ENCODE measurements at places on chromosomes 6 and 20.

DNA sequence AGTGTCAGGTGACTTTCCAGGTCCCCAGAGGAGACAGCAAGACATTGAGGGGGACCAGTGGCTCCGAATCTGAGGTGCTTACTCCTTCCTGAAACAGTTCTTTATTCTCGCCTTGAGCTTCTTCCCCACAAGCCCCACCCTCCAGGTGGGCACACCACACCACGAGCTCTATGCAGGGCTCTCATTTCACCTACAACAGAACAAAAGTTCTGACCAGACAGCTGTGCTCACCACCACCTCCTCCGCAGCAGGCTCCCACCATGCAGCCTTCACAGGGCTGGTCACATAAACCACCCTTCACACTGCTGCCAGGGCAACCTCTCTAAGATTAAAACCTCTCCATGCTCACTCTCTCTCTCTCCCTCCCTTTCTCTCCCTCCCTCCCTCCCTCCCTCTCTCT, 384.5 kb upstream of the ARID1B start:
- DNase-seq, result no peak

- DNase-seq, result no peak
Measured at GRCh38 chr6:41966214-41966920, 24.8 kb upstream of the CCND3 start.

DNA sequence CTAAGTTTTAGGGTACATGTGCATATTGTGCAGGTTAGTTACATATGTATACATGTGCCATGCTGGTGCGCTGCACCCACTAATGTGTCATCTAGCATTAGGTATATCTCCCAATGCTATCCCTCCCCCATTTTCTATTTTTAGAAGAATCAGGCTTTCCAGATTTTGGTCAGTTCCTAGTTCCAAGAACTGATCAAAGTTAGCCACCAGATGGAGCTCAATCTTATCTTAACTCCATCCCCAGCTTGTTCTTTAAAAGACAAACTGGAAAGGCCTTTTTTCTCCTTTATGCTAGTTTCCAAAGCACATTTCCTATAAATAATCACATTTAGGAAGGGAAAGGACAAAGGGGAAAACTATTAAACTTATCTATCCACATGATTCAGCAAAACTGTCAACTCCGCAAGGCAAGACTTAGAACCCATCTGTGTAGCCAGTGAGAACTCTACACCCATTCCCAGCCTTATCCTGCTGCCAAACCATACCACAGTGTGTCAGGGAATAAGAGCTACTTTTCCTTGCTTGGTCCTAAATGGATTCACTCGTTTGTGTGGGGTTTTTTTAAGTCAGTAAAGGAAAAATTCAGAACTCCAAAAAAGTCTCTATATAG, 22.8 kb upstream of the KHDC1 start:
- no peak for DNase-seq

GRCh38 chr20:50108556-50109235, 4.3 kb downstream of the UBE2V1 start:
- DNase-seq, result no peak

DNA sequence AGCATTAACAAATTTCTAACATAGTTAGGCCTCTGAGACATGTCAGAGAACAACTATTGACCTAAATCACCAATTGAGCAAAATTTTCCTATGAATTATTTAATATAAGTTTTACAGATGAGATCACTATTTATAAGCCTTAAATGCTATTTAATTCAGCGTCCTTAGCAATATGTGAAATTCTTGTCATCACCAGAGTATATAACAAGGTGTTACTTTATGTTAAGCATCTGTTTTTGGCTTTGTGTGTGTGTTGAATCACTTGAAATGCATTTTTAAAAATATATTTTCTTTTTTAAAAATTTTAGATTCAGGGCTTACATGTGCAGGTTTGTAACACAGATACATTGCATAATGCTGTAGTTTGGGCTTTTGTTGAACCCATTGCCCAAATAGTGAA, 794.1 kb downstream of the EYS start:
- no peak for DNase-seq

GRCh38 chr6:38131527-38131965, 312.0 kb downstream of the ZFAND3 start:
- DNase-seq, result no peak

- no peak for DNase-seq
Measured at GRCh38 chr6:115370202-115370601, 690.5 kb downstream of the FRK start.

DNA sequence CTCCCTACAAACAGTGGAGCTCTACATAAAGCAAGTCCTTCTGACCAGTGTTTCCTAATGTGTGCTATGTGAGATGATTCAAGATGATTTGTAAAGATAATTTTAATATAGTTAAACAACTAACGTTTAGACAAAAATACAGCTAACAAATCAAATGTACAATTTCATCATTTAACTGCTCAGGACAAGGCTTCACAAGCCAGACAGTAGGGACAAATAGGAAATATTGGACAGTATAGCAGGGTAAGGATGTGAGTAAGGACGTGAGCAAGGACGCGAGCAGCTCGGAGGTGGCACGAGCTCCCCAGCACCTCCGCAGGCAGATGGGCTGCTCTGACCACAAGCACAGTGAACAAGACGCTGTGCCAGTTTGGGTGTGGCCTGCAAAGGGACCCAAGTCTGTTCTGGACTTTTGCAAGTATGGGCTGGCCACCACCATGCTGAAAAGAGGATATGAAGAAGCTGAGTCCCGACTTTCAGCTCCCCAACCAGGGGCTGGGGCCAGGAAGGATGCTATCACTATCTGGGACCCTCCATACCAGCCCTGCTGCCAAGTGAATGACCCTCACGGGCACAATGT, 14.5 kb downstream of the DIDO1 start:
- DNase-seq, result no peak

GRCh38 chr6:22436134-22436533, 133.2 kb upstream of the HDGFL1 start:
- no peak for DNase-seq

GRCh38 chr20:35088231-35089145, 4.1 kb downstream of the TRPC4AP start:
- no peak for DNase-seq

GRCh38 chr6:93036835-93037234, 382.5 kb downstream of the EPHA7 start:
- no peak for DNase-seq

- DNase-seq, result no peak
Measured at GRCh38 chr20:48926821-48927220, 5.3 kb downstream of the ARFGEF2 start.

DNA sequence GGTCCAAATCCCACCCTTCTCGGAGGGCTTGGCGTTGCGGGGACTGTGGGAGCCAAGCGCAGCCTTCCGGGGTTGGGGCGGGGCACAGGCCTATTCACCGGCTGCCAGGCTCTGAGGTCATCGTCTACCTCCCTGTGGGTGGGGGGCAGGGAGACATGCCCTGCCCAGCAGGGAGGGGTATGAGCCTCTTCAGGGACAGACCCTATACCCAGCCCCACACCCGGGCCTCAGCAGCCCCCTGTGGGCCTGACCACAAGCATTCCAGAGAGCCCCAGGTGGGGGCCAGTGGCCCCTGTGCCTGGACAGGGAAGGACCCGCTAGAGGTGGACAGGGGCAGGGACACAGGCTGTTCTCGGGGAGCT, 11.6 kb downstream of the LAMA5 start:
- DNase-seq, result no peak

- no peak for DNase-seq
Measured at GRCh38 chr6:16097382-16098171, 31.3 kb upstream of the MYLIP start.

- no peak for DNase-seq
Measured at GRCh38 chr6:32203426-32204267, 11.2 kb upstream of the GPSM3 start.

DNA sequence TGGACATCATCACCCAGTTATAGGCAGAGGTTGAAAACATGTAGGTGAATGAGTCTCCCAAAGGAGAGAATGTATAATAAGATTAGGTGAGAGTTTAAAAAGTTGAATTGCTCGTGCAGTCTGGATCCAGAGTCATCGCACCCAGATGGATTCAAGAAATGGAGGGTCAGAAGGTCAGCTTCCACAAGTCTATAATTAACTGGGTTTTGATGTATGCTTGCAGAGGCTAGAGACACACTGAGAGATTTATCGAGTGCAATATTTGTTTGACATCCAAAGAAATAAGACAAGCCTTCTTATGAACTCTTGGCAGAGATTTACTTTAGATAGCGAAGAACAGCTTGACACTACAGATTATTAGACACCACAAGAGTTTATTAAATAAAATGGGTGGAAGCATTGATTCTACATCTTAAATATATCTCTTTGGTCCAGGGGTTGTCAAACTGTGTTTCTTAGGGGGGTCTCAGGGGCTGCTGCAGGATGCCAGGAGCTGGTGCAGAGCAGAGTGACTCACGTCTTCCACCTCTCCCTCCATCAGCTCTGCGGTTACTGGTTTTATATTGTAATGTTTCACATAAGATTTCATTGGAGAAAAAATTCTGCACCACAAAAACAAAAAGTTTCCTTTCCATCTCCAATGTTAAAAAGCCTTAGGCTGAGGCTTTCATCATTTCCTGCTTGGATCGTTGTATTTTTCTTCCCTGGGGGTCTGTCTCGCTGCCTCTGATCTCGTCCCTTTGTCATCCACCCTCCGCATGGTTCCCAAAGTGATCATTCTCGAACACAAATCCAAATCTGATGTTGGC, 176.2 kb upstream of the AHI1 start:
- DNase-seq, result no peak

- no peak for DNase-seq
Measured at GRCh38 chr6:151029970-151030369, 164.5 kb downstream of the MTHFD1L start.

- no peak for DNase-seq
Measured at GRCh38 chr20:57535297-57535696, 10.4 kb upstream of the CTCFL start.

DNA sequence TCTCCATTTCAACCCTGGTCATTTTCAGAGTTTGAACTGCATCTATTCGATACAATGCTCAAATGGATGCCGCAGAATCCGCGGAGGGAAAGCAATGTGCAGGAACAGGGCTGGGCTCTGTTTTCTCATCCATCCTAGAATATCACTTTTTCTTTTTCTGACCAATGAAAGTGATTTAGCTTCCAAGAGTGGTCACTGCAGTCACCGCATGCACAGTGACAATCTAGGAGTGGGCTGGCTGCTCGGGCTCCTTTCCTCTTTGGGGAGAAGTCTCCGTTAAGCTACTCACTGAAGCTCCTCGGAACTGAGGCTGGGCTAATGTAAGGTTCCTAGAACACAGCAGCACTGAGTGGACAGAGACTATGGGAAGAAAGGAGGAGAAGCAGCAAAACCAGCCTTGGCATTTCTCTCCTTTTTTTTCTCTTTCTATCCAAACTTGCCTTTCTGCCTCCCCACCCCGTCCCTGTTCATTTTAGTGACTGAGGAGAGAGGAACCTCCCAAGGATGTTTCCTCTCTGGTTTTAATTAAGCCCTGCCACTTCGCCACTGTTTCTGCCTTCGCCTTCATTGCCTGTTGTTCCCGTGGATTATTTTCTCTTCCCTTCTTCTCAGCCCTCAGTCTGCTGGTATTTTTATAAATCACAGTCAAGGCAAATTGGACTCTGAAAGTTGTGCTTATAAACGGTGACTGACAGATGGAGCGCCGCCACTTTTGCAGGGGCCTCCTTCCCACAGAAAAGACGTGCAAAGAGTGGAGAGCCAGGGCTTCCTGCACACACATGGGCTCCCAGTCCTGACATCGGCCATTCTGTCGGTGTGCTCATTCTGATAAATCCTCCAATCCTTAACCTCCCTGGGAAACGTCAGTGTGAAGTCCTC, 41.1 kb downstream of the RAMACL start:
- DNase-seq, result no peak

DNA sequence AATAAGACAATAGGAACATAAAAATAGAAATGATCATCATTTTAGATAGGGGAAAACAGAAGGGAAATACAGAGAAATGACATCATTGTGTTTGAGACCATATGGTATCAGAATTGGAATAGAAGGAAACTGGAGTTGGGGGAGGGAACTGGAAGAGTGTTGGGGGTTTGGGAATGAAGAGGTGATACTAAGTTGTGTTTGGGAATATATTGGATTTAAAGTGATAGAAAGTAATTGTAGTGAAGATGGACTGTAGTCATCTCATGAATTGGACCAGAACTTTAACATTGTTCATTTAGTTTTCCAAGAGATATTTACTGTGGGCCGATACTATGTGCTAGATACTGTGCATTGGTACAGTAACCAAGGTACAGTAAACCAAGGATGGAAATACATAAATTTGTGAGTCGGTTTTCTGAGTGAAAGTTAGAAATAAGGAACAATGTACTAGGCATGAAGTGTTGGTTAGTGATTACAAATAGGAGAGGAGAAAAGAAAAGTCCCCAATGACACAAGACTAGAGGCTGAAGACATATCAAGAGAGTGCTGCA, 32.3 kb downstream of the KCNQ5 start:
- no peak for DNase-seq

- DNase-seq, result no peak
Measured at GRCh38 chr20:25279403-25279802, 31.5 kb downstream of the PYGB start.

- DNase-seq, result peak; percentile 57
Measured at GRCh38 chr6:4134841-4135664, at the start of gene ECI2. ECI2 (minus strand) TSS chr6:4135575; CDS start chr6:4135560, 15 bp downstream.

GRCh38 chr6:159943968-159944598, 24.8 kb upstream of the IGF2R start:
- no peak for DNase-seq

DNA sequence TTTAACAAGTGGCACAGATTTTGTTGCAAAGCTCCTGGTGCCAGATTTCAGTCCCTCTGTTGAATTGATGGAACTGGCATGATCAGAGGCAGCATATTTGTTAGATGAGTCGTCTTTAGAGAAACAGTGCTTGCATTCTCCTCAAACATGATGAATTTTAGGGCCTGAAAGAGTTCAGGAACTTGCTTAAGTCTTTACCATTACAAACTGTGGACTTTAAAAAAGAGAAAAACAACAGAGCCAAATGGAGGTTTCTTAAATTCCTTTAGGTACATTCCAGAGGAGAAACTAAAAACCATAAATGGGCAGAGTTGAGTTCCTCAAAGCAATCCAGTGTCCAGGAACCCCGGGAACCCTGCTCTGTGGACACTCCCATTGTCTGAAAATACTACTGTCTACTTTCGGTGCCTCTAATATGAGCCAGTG, 2.5 kb downstream of the GTF2H5 start:
- no peak for DNase-seq

- DNase-seq, result no peak
Measured at GRCh38 chr6:101393251-101393828, at the start of gene GRIK2. GRIK2 (plus strand) TSS chr6:101393708.

- no peak for DNase-seq
Measured at GRCh38 chr20:44615169-44615791, 32.9 kb downstream of the PKIG start.

Data from stimulated activated CD4-positive, alpha-beta T cell treated with anti-CD3 and anti-CD28 coated beads, Interleukin-2, amount 100 ng/mL, for 24 hours (primary cell).